ENCODE measurements at places on chromosomes 6 and 20.

DNA sequence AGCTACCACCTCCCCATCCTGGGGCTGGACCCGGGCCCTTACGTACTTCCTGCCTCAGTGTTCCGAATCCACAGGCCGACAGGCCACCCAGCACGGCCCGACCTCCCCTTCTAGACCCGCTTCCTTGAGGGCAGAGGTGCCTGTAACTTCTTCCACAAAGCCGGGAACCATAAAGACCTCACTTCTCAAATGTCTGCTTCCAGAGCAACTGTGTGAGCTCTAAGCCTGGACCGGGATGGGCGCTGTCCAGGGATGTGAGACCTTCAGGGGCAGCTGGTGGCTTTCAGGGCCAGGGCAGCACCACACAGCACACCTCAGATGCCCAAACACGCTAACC lies 9.3 kb downstream of the SLC2A4RG start:
- DNase-seq: no peak

DNA sequence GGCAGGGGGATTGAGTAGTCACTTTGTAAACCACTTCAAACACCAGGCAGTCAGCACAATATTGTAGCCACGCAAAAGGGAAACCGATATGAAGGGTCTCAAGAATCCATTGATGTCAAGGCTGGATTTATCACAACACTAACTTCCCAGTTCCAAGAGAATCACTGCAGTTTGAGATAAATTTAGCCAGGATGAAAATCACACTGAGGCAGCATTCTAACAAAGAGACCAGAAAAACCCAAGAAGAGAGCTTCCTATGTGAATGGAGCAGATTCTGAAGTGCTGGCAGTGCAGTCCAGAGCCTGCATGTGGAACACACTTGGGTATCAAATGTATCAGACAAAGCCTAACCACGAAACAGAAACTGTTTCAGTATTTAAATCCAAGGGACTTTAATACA lies 84.6 kb downstream of the KIF16B start:
- no peak for DNase-seq

- DNase-seq: no peak
These were observed 342.2 kb upstream of the NT5E start for GRCh38 chr6:85107701-85108100.

- no peak for DNase-seq
These were observed 104.5 kb downstream of the ADAT2 start for GRCh38 chr6:143346004-143346403.

DNA sequence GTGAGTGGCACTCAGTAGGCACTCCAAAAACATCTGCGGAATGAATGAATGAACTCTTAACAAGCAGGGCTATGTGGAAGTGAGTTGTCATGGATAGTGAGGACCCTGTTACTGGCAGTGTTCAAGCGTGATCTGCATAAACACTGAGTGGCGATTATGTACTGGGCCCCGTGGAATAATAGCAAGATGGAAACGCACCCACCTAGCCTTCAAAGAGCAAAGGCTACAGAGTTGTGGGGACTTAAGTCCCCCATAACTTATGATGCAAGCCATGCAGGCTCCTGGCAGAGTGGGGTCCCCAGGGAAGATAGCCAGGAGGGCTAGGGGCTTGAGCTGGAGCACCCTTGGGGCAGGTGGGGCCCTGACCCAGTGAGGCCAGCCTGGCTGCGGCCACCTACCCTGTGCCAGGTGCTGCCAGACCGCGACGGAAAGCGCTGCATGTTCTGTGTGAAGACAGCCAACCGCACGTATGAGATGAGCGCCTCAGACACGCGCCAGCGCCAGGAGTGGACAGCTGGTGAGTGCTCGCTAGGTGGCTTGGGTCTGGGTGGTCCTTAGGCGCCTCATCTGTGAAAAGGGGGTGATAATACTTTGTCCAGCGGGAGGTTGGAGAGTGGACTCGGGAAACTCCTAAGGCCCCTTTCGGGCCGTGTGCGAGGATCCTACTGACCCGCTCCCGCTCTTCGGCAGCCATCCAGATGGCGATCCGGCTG lies 20.0 kb downstream of the DEF6 start:
- DNase-seq: no peak

GRCh38 chr6:53888931-53889330 lies 94.1 kb downstream of the LRRC1 start:
- no peak for DNase-seq
